ENCODE measurements at places on chromosomes 7 and 10.

GRCh38 chr7:78080241-78080640, 281.7 kb downstream of the PHTF2 start:
- no peak for DNase-seq

DNA sequence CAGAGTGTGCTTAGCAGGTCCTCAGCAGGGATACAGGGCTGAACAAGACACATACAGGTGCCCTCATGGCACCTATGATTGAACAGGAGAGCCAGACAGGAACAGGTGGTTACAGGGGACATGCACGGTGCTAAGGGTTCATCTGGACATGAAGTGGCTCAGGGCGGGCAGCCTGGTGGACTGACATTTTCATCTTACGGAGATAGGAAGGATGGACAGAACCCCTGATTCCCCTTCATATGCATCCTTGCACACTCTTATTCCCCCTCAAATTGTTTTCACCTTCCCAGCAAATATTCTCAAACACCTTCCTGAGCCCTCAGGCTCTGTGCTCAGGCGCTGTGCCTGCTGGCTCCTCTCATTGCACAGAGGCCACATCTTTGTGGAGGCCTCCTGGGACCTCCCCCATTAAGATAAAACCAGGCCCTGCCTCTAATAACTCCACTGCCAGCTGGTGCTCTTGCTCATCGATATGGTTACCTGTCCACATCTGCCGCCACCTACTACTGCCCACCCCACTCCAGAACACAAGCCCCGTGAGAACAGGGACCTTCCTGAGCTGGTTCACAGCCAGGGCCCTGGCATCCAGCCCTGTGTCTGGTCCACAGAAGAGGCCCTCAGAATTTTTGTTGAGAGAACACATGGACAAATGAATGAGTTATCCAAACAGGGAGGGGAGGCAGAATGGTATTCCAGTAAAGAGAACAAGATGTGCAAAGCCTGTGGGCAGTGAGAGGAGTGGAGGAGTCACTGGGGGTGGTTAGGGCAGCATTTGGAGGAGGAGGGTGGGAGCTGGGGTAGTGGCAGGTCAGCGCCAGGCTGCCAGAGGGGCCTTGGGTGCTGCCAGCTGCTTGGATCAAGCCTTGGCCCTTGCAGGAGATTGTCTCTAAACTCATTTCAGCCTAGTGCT, 68.9 kb upstream of the AQP1 start:
- no peak for DNase-seq

GRCh38 chr7:54725255-54725654, 33.8 kb downstream of the SEC61G start:
- DNase-seq, result no peak

DNA sequence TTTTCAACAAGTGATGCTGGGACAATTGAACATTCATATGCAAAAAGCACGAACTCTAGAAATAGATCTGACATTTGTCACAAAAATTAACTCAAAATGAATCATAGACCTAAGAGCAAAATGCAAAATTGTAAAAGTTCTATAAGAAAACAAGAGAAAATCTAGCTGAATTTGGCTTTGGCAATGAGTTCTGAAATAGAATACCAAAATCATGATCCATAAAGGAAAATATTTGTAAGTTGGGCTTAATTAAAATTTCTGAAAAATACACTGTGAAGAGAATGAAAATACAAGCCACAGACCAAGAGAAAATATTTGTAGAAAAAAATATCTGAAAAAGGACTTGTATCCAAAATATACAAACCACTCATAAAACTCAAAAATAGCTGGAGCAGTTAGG, 698.8 kb upstream of the CELF2 start:
- DNase-seq, result no peak

DNA sequence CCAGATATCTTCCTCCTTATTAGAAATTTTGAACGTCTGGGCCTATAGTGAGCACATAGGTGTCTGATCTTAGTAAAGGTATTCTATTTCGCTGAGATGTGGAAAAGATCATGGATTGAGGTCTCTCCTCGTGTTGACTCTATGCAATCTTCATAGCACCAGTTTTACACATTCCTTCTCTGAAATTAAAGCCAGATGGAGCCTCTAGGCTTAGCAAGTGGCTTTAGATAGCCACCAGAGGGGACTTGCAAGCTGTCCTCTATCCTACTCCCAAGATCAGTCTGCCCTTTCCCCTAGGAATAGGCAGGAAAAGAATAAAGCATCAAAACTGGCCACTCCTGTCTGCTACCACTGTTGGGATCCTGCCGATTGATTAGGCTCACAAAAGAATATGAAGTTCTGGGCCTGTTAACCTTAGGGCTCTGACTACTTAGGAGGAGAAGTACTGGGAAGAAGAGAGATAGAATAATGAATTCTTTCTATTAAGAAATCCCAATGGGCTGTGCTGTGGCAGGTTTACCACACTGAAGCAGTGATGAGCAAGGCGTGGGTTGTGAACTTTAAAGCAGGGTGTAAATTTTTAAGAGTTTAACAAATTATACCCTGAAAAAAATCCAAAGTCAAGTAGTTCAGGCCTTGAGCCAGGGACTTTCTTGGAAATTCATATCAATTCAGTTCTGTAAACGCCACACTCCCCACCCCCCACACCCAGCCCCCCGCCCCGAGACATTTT, 2.2 kb upstream of the STRIP2 start:
- DNase-seq, result no peak

GRCh38 chr10:45374350-45375052, 485 bp downstream of the ALOX5 start:
- no peak for DNase-seq

GRCh38 chr7:154504918-154505317, 452.7 kb downstream of the DPP6 start:
- DNase-seq, result no peak

- DNase-seq, result no peak
These were observed 32.2 kb downstream of the IQUB start for GRCh38 chr7:123502201-123502600.

GRCh38 chr7:119320316-119320715, 952.7 kb upstream of the KCND2 start:
- no peak for DNase-seq

DNA sequence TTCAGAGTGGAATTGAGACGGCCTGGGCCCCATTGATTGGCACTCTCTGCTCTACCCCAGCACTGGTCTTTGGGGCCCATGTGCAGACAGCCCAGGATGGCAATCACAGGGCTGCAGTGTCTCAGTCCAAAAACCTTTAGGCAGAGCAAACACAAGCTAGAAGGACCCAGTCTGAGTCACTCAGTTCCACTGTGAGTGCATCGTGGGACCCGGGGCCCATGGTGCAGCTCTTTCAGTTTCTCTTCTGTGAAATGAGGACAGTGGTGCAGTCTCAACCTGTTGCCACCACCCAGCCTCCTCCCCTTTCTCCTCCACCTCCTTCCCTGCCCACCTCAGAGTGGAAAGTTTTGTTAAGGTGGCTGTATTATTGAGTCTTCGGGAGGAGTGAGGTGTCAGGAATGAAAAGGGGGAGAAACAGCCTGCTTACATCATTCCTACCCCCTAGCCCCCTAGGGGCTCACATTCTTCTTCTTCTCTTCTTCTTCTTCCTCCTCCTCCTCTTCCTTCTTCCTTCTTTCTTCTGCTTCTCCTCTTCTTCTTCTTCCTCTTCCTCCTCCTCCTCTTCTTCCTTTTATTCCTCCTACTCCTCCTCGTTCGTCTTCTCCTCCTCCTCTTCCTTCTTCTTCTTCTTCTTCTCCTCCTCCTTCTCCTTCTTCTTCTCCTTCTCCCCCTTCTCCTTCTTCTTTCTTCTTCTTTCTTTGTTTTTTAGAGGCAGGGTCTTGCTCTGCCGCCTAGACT, 19.5 kb upstream of the CARD11 start:
- DNase-seq, result no peak

DNA sequence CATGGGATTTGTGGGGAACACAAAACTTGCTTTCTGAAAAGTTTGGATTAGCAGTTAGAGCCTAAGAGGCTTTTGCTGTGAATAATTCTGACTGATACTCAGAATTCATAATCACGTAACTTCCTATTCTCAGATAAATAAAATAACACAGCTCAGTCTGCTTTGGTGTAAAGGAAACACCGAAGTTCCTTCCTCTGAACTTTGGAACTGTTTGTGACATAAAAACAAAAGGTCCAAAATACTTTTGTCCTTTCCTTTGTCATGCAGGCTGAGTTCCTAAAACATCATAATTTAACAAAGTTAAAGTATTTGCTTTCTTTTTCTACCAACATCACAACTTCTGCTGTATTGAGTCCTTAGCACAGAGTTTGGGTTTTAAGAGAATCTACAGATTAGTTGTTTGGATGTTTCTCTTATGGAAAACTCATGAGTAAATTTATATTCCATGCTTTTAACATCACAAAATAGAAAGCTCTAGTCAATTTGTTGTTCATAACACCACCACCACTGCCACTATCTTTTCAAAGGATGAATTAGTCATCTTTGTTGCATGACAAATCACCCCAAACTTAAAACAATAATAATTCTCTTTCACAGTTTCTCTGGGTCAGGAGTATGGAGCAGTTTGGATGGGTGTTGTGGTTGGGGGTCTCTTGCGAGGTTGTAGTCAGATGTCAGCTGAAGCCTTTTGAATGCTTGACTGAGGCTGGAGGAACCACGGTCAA, 123.4 kb downstream of the REEP3 start:
- DNase-seq, result no peak

DNA sequence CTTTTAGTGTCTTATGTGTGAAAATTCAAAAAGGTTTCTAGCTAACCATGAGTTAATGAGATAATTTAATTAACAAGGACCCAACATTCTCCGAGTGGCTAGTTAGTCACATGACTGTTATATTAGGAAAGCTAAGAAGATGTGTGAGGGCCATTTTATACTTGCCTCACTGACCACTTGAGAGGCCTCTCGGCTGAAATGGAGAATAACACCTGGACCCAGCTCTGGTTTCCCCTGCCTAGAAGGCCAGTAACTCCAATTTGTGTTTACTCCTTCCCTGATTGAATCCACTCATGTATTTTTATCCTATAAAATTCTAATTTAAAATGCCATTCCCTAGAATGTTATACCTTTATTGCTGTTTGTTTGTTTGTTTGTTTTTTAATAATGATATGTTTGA, 1091.2 kb downstream of the KCNMA1 start:
- DNase-seq, result no peak

GRCh38 chr7:85638394-85638793, 451.5 kb upstream of the SEMA3D start:
- DNase-seq, result no peak

DNA sequence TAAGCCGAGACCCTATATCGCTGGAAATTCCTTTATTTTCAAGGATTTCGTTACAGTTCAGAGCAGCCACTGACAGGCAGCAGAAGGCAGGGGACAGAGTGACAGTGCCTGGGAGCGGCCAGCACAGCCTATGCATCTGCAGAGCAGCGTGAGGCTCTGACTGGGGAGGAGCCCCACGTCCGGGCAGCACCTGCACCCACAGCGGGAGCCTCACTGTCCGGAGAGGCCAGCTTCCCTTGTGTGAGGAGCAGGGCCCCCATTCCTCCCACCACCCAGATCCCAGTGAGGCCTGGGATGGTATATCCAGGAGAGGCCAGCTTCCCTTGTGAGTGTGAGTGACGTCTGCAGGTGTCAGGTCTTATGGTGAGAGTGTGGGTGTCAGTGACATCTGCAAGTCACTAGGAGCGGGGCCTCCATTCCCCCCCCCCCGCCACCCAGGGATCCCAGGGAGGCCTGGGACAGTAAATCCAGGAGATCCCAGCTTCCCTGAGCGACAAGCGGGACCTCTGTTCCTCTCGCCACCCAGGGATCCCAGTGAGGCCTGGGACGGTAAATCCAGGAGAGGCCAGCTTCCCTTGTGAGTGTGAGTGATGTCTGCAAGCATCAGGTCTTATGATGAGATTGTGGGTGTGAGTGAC, 259.1 kb downstream of the PTPRN2 start:
- no peak for DNase-seq

All from HFF-Myc (cell line).